ENCODE measurements at places on chromosomes 1 and 21.
A peak's percentile ranks its signal among the peaks of the same experiment; 100 is the strongest.

GRCh38 chr1:177354247-177354646 is 183.5 kb downstream of the BRINP2 start:
- no peak for DNase-seq

GRCh38 chr1:2583871-2584351 is 2.7 kb upstream of the PRXL2B start:
- no peak for DNase-seq

DNA sequence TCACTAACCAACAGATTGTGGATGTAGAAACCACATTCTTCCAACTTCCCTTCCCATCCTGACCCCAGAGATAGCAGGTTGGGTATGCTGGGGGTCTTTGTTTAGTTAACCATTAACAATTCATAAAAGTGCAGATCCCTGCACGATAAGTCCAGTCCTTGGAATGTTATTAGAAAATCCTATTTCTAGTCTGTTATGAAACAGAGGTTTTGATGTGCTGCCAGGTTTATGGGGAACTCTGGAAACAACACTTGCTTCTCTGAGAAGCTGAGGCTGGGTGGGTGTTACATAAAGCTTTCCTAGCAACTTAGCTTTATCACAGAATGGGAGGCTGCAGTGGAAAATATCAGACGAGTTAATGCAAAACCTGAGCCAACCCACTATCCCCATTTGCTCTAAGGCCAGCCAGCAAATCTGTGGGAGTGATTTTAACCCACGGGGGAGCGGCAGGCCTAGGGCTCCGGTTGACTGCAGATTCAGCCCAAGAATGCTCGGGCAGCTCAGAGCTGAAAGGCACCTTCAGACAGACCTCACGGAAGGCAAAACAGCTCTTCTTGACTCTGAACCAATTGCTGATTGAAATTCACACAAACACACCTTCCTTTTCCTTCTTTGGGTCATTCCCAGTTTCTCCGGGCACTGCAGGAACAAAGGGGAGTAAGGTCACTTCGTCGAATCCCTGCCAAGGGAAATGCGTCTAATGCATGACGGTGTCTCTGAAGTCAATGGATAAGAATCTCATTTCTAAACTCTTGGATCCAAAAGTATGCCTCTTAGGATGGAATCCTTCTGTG is 111.7 kb upstream of the IRF2BP2 start:
- DNase-seq, result no peak

DNA sequence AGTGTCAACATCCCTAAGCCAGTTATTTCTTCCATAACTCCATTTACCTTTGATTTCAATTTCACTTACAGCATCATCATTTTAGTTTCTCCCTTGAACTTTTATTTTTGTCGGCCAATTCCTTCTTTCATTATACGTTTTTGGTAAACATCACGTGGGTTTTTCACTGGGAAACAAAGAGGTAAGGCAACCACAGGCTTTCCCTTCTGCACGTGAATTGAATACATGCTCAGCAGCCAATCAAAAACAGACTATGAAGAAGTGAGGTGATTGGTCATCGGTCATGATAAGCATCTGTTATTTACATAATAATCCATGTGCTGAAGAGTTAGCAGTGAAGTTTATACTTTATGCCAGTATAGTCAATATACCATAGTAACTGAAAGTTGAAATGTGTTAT is 98.7 kb downstream of the NCAM2 start:
- no peak for DNase-seq

- no peak for DNase-seq
These were observed 6.3 kb downstream of the INTS11 start for GRCh38 chr1:1318131-1318652.

DNA sequence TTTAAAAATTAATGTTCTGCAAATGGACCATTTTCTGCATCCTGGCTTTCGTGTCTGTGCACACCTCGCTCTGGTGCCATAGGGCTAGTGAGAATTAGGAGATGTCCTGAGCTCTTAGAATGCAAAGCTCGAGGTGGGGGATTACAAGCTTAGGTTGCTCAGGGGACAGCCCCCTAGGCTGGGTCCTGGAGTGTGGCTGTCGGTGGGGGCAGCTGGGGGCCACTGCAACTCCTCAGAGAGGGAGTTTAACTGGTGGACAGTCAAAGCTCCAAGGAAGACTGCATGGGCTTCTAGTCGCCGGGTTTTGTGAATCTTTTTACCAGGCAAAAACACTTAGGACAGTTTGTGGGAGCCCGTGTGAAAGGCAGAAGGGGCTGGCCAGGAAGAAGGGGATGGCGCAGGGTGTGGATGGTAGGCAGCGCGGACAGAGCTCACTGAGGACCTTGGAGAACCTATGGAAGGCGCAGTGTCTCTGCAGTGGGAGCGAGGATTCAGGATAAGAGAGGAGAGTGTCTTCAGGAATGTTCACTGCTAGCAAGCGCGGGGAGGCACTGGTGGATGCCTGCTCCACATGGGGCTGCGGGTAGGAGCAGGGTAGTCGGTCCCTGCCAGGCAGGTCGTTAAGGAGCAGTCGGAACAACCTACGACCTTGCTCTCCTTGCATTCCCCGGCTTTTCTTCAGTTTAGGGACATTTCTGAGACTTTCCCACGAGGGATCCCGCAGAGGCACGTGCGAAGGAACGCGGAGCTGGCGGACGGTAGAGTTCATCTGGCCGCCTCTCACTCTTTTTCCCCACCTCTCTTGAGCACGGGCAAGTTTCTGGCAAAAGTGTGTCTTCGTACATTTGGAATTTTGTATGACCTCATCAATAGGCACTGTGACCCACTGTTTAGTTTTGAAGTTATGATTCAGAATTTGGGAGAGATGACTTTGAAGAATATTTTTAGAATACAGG is 12.9 kb upstream of the KCNE1 start:
- DNase-seq, result no peak

- no peak for DNase-seq
These were observed 207.7 kb downstream of the LYPLAL1 start for GRCh38 chr1:219381396-219381795.

- DNase-seq, result peak; percentile 33
These were observed 9.8 kb downstream of the MIXL1 start for GRCh38 chr1:226233293-226233692.

- no peak for DNase-seq
These were observed 3.9 kb downstream of the KPNA6 start for GRCh38 chr1:32111789-32112188.

DNA sequence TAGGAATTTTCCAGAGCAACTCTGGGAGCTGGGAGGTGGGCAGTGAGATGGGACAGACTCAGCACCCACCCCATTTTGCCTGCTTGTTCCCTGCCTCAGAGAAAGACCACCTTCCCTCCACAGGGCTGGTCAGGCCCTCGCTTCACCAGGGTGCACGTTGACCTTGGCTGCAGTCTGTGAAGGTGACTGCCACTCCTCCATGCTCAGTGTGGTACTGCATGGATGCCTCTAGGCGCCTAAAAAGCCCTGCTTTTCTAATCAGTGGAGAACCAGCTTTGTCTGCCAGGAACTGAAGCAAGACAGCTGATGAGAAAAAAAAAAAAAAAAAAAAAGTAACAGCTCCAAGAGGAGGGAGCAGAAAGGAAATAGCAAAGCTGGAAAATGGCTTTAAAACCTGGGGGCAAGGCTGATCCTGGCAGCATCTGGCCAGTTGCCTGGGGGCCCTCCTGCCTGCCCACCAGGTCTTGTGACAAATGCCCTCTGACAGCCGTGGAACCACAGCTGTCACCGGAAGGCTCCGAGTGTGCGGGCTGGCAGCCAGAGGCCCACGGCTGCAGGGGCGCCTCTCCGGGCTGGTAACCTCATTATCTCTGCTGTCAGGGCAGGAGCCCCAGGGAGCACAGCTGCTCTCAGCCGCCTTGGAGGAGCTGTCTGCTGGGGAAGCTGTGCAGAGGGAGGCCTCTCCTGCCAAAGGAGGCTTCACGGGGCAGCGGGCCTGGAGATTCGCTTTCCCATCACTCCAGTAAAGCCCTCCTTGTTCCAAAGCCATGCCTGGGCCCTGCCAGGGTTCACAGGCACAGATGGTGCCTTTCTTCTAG is 13.7 kb downstream of the KIAA1614 start:
- DNase-seq, result no peak

DNA sequence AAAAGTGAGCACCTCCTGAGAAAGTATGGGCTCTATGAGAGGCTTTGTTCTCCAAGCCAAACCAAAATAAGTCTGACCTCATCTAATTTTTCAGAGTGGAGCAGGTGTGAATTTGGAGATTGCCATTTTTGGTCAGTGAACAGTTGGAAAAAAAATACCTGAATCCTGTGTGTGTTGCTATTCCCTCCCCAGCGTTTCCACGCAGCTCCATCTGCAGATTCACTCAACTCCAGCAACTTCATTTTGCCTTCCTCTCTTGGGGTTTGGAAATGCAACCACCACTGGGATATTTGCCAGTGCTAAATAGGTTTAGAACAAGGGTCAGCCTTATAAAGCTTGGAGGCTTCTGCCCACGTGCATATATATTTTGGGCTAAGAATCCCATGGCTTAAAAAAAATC is 11.2 kb downstream of the CASQ2 start:
- DNase-seq, result no peak

DNA sequence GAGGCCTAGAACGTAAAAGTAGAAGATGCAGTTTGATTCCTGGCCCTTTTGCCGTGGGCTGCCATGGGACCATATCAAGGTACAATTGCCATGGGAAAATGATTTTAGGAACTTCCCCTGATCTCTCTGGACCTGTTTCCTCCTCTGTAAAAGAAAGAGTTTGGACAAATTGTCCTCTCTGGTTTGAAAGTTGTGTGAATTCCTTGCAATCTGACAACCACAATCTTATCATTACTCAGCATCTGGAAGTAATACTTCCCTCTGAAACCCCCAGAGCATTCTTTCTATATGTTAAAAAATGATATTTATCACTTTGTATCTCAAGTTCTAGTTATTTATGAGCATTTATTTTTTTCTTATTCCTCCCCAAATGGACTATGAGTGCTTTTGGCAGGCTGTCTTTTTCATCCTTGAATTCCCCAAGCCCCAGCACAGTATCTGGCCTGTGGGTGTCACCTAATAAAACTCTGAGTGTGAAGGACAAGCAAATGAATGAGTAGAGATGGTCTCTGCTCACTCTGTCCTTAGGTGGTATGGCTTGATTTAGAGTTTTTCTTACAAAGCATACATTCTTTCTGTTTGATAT is 181.1 kb downstream of the DYRK1A start:
- no peak for DNase-seq

GRCh38 chr1:47420547-47420946 is 4.5 kb downstream of the FOXE3 start:
- DNase-seq, result no peak

- DNase-seq, result peak; percentile 70
These were observed 17.8 kb downstream of the SLFNL1 start for GRCh38 chr1:41003640-41004220.

DNA sequence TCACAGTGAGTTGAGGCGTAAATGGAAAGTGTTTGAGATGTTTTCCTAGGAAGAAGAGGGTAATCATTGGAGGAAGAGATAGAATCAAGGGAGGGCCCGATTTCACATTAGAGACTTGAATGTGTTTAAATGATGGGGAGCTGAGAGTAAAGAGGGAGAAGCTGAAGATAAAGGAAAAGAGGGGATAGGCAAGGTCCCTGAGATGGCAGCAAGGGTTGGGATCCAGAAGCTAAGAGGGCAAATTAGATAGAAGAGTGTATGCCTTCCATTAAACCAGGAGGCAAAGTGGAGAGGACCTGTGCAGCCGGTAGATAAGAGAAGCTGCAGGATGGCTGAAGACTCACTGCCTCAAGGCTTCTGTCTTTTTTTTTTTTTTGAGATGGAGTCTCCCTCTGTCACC is 21.6 kb upstream of the CSF1 start:
- DNase-seq, result no peak

- DNase-seq, result no peak
These were observed 1406.0 kb downstream of the KCNT2 start for GRCh38 chr1:195202241-195202640.
